ENCODE measurements at places on chromosomes 5 and 9.
A peak's percentile ranks its signal among the peaks of the same experiment; 100 is the strongest.

- no peak for DNase-seq
Observed at GRCh38 chr5:132281856-132282614, 12.2 kb upstream of the SLC22A4 start.

GRCh38 chr9:108290839-108291585 lies 564.8 kb downstream of the ACTL7B start:
- no peak for DNase-seq

GRCh38 chr9:30677221-30677620 lies 1707.2 kb upstream of the ACO1 start:
- no peak for DNase-seq

GRCh38 chr9:129981180-129981907 lies 61.6 kb downstream of the FNBP1 start:
- no peak for DNase-seq

- DNase-seq = no peak
Observed at GRCh38 chr5:96640696-96641095, 21.5 kb upstream of the CAST start.

DNA sequence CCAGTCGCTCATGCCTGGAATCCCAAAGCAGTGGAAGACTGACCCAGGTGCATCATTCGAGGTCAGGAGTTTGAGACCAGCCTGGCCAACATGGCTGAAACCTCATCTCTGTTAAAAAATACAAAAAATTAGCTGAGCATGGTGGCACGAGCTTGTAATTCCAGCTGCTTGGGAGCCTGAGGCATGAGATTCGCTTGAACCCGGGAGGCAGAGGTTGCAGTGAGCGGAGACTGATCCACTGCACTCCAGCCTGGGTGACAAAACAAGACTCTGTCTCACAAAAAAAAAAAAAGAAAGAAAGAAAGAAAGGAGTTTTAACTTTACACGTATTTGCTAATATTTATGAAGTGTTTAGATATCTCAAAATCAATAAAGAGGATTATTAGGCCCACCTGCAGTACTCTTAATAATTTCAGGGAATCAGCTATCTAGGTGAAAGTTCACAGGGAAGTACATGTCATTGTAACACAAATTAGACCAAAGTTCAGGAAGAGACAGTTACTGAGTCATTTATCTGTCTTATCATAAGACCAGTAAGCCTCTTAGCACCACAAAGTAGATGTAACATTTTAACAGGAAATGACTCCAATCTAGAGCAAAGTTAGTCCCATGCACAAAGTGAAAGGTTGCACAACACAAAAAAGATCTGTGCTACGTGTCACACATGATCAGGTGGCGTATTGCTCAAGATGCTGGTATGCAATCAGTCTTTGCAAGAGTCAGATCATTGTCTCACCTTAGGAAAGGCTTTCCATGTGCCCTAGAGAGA lies 34.1 kb upstream of the PLIN2 start:
- peak; percentile 96 for DNase-seq

- no peak for DNase-seq
Observed at GRCh38 chr9:19642256-19642655, 146.6 kb downstream of the SLC24A2 start.

DNA sequence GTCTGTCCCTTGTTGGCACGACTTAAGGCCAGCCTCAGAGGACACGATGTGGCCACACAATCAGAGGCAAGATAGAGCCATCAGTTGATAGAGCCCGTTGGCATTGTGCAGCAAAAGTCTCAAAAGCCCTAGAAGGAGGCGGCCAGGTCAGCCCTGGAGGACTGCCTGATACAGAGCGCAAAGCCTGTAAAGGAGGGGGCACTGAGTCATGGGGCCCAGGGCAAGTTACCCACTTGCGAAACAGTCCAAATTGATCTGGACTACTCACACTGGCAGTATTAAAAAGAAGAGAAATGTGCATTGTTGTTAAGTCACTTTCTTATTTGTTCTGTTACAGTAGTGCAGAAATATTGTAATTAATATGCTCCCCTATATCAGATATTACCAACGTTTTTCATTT lies 51.5 kb downstream of the KLF9 start:
- no peak for DNase-seq

DNA sequence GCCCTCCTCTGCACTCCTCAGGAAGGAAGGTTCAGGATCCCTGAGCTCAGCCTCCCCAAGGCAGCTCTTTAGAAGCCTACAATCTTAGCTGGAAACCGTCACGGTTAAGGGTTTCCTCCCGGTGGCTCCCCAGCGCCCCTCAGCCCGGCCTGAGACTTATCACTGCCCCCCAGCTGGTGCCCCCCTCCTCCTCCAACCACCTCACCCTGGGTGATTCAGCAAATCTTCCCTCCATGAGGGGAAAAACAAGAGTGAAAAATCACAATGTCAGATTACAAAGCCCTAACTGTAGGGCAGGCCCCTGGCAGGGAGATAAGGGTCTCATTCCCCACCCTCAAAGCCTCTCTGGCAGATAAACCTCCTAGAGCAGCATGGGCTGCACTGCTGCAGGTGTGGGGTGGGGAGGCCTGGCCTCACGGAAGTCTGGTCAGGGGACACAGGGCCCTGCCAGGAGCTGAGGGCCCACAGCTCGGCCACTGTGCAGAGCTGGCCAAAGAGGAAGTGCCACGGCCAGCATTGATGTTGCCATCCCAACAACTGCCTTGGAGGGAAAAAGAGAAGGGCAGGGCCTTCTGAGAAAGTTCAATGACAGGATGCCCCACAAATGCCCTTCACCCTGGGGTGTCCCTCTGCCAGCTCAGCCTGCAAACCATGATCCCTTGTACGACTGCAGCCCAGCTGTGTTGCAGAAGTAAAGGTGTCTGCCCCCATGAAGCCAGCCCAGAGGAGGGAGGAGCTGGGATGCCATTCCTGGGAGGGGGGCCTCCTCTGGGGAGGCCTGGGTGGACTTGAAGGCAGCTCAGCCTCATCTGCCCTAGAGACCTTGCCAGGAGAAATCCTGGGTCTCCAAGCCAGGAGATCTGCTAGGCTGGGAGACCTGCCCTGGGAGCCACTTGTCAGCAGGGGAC lies 25.9 kb downstream of the GFI1B start:
- DNase-seq = no peak

DNA sequence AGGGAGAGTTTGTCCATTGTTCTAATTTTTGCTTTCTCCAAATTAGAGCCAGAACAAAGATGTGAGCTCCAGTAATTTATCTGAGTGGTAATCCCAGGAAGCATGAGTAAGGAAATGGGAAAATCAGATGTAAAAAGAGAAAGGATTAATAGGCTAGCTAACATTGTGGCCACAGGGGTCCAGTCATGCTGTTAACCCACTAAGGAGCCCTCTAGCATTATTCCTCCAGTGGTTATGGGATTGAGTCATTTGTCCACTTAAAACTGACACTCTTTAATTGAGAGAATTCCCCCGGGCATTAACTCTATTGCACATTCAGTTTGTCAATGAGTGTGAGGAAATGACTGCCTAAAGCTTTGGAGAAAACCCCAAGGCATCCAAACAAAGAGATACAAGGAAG lies 700.3 kb upstream of the TYRP1 start:
- peak; percentile 72 for DNase-seq

DNA sequence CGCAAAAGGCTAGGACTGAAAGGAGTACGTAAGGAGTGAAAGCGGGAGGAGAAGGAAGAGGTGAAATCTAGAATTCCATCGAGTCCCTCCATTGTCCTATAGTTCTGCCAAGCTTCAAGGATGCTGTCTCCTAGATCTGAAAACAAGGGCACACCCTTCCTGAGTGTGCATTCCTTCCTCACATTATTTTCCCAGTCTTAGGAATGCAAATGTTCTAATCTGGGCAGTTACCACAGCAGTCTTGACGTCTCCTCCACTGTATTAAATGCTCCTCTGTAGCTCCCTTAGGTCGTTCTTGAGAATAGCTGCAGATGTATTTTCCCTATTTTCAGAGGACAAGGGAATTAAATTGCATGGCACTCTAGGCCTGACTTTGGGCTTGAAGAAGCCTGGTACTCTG lies 127.6 kb downstream of the SLIT3 start:
- DNase-seq = peak; percentile 27

DNA sequence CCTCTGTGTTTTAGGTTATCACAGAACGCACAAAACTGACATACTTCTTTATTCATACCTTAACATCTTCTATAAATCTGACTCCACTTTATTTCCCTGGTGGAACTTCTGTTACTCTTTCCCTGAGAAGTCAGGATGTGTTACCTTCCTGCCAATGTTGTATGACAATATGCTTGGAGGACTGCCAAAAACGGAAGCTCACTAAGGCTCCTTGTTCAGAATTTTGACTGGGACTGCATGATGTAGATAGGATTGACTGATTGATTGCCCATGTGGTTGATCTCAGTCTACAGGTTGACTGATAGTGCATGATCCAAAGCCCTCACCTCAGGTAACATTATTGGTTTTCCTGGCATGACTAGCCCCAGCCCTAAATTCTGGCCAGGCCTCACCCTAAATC lies 319.4 kb downstream of the TLR4 start:
- DNase-seq = no peak

GRCh38 chr9:130794923-130795495 lies 40.0 kb upstream of the ABL1 start:
- DNase-seq = no peak

DNA sequence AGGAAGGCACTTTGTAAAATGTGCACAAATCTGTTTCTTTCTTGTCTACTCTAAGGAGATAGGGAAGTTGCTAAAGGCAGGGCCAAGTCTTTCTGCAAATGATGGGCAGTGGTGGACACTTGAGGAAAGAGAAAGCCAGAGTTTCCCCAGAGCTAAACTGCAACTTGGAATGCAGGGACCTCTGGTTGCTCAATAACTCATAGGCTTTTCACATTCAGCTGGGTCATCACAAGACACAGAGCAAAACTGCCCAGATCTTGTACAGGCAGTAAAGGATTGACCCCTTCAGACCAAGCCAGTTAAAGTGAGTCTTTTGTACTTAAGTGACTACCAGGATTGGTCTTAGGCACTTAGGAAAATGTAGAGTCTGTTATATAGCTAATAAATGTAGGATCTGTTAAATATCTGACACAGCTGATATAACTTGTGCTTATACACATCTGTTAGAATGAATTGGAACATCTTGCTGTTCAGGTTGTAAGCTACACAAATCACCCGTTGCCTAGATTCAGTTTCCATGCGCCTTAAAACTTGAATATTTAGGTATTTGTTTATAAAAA lies 13.5 kb upstream of the AGXT2 start:
- no peak for DNase-seq

DNA sequence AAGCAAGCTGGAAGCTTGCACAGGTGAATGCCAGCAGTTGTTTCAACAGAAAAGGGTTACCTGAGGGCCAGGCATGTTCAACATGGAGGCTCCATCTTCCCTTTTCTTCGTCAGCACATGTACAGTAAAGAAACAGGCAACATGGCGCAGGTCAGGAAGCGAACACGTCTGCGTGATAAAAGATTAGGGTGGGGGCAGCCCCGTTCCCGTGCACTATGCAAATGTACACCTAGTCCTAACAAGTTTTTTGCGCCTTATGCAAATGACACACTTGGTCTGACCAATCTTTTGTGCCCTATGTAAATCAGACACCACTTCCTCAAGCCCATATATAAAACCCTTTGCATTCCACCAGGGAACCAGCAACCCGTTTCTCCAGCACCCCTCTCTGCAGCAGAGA lies 452.1 kb upstream of the PTPRD start:
- peak; percentile 96 for DNase-seq

DNA sequence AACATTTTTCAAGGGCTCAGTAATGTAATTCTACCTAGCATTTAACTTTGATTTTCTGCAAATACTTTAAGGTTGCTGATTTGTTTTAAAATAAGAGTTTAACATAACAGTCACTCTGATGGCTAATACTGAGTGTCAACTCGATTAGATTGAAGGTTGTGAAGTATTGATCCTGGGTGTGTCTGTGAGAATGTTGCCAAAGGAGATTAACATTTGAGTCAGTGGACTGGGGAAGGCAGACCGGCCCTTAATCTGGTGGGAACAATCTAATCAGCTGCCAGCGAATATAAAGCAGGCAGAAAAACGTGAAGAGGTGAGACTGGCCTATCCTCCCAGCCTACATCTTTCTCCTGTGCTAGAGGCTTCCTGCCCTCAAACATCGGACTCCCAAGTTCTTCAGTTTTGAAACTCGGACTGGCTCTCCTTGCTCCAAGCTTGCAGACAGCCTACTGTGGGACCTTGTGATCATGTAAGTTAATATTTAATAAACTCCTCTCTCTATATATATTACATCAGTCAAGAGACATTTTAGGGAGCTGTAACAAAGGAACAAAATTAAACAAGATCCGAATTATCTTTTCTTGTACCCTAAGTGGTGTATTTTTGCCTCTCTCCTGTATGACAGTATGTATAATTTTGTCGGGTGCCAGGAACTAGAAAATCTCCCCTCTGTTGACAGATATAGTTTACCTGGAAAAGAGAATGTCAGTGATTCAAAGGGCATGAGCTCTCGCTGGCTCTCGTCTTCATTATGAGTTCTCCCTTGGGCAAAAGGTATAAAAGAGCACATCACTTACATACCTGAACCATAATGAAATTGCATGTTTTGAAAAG lies 576.1 kb downstream of the LRRC70 start:
- DNase-seq = no peak

DNA sequence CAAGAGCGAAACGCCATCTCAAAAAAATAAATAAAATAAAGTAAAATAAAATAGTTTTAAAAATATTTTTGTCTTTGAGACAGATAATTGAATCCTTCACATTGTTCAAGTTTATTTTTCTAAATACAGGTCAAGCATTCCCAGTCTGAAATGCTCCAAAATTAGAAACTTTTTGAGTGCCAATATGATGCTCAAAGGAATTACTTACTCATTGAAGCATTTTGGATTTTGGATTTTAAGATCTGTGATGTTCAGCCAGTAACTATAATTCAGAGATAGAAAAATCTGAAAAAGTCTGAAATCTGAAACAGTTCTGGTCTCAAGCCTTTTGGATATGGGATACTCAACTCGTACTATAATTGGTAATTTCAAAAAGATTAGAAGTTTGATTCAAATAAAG lies 39.8 kb downstream of the RBM27 start:
- DNase-seq = no peak

DNA sequence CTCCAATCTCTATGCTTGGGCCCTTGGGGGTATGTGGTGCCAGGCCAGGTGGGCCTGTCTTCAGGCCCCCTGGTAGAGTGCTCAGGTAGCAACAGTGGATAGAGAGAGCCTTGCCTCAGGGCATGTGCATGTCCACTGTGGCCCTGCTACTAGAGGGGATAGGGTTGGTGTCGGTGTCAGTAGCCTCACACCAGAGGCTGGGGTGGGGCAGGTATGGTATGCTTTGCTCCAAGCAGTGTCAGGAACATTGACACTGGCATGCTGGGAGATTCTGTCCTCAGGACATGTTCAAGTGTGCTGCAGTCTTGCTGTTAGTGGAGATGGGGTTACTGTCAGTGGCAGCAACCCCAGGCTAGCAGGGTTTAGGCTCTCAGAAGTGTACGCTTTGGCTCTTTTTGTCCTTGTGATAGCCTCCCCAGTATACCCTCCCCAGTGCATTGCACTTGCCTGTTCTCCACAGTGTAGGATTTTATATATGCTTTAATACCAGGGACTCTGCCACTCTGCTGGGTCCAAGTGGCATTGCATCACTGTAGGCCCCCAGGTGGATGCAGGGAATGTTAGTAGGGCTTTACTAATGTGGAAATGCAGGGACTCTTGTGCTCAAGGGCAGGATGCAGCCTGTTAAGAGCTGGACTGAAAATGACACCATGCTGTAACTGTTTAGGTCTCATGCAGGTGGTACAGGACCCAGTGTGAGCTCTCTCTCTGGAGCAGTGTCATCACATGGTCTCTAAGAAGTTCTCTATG lies 21.6 kb downstream of the RIC1 start:
- DNase-seq = no peak
